K562 (cell line): ENCODE measurements at places on chromosomes 4 and X. TPM values are rescaled to one million over a fixed set of nuclear protein-coding genes. Genes with fewer than 3 reads are reported as not detected.

GRCh38 chr4:121712783-121713182 lies 16.0 kb upstream of the ANXA5 start:
- peaks cover 5% of the 10 kb centered on the region; the same call in 2 of the 3 replicates for H3K4me1 ChIP-seq
- no peak for DNase-seq
- H3K27ac ChIP-seq = no peak overlapping the region

The TRIM75 gene
- total RNA-seq = not detected in 2 replicates

DNA sequence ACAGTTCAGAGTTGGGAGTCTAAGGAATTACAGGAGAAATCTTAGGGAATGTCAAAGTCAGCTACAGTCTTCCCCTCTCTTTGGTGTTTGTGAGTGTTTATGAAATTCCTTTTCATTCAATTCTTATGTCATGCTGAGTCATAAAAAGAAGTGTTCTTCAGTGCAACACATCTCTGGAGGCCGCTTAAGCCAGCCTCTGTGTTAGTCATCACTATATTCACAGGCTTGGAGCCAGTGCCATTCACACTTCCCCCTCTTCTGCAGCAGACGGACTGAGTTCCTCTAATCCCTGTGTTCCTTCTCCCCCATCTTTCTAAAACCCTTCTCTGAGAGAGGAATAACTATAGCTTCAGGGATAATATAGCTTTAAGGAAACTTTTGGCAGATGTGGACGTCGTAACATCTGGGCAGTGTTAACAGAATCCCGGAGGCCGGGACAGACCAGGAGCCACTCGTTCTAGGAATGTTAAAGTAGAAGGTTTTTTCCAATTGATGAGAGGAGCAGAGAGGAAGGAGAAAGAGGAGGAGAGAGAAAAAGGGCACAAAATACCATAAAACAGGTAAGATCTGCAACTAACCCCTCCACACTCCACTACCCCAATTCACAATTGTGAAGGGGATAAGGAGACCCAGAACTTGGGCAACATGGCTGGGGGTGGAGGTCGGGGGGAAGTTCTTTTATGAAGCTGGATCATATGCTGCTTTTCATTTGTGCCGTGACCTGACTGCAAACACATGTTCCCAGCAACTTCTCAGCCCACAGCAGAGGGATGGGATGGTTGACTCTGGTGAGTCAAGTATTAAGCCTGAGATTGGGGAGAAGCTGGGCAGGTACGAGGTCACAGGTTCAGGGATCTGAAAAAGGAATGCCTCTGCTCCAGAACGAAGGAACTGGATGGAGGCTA lies at the start of gene SRPX2:
Gene SRPX2, plus strand, starts transcription at position 244 of the 905 bp plus-strand sequence. CDS start 2,124 bp downstream, outside the sequence.
- DNase-seq = no peak
- H3K4me3 ChIP-seq = no peak within 1 kb of the TSS
- H3K27me3 ChIP-seq = no peaks in the 10 kb centered on the region

The IGFBP7 gene
- 0.29 and 0.54 TPM in 2 replicates for total RNA-seq

The AMTN gene
- total RNA-seq = not detected in 2 replicates

The HAND2 gene
- 6.0 and 6.6 TPM in 2 replicates for total RNA-seq

The AFM gene
- 0.07 TPM in 1 of 2 replicates, not detected in the other for total RNA-seq

DNA sequence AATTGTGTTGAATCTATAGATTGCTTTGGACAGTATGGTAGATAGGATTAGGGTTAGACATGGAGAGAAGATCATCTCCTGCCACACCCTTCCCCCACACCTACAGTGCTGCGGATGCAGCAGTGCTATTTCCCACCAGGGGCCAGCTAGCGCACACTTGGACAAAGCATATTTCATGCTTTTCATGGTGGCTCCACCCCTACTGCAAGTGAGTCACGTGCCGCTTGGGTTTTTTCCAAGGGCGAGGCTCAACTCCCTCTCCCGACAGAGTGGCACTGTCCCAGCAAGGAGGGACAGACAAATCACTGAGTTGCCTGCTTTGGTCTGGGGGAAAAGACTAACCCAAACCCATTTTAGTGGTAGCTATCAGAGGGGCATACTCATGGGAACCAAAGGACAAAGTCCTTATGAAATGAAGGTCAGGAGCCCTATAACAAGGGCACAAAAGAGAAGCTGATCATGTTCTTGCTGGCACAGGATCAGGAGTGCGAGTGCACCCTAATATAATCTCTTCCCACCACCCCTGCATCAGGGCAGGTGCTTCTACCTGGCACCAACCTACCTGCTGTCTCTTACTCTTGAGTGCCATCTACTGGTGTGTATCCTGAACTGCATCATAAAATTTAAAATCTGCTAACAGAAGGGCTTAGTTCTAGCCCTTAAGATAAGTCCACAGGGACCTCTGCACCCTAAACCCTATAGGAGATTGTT lies 55.1 kb upstream of the PGAM4 start:
- H3K36me3 ChIP-seq = 0 out of 3 replicates have a peak, but pooled peaks cover 3% of the 10 kb centered on the region
- H3K27me3 ChIP-seq = no peaks in the 10 kb centered on the region
- DNase-seq = peak; percentile 32
- no peak overlapping the region for H3K27ac ChIP-seq

The RHOXF2B gene
- total RNA-seq = 1.9 and 4.7 TPM in 2 replicates

DNA sequence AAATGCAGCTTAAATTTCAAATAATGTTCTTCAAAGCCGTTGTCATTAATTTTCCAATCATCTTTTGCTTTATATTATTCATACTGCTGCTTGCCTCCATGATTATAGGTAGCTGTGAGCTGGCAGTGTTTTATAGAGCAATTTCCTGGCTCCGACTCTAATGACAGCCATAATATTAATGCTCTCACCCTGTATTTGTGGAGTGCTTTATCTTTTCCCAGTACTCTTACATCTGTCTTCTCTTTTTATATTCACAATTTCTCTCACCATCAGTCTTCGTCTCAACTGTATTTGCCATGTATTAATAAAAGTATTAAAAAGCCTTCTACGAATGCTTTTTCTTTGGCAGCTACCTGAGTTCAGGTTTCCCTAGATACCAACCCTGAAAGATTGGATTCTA lies 21.0 kb downstream of the ATXN3L start:
- H3K4me1 ChIP-seq = peaks cover 3% of the 10 kb centered on the region; the same call in 1 of the 2 replicates
- H3K4me3 ChIP-seq = no peak overlapping the region
- no peak for DNase-seq
- no peaks in the 10 kb centered on the region for H3K27me3 ChIP-seq
- H3K27ac ChIP-seq = no peak overlapping the region; the same call in 2 of the 3 replicates
- peaks cover 58% of the 10 kb centered on the region for H3K36me3 ChIP-seq

DNA sequence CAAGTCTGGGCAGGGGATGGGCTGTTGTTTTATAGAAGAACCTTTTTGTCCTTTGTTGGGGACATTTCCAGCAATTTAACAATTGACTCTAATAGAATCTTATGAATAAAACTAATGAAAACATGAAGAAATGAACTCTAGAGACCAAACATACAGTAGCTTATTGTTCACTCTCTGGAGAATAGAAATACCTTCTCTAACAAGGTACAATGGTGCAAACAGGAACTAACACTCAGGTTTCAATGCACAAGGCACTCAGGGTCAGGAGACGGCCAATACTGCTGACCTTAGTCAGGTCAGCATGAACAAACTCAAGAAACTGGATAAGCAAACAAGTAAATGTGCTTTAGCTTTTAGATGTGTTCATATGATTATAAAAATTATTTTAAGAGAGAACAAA lies 39.6 kb upstream of the FBXW7 start:
- no peaks in the 10 kb centered on the region for H3K27me3 ChIP-seq
- H3K4me3 ChIP-seq = no peak overlapping the region
- H3K36me3 ChIP-seq = no peaks in the 10 kb centered on the region
- peaks cover 8% of the 10 kb centered on the region; the same call in 2 of the 3 replicates for H3K4me1 ChIP-seq

- H3K27me3 ChIP-seq = no peaks in the 10 kb centered on the region
- H3K27ac ChIP-seq = no peak overlapping the region
- H3K4me1 ChIP-seq = no peaks in the 10 kb centered on the region
- H3K4me3 ChIP-seq = no peak overlapping the region
- DNase-seq = no peak
- H3K36me3 ChIP-seq = no peaks in the 10 kb centered on the region
Observed at GRCh38 chrX:133674726-133675470, 259.6 kb upstream of the GPC4 start.

The CT45A10 gene
- total RNA-seq = 107 and 108 TPM in 2 replicates

GRCh38 chrX:127571834-127572233 lies 480.4 kb downstream of the ACTRT1 start:
- H3K27ac ChIP-seq = no peak overlapping the region
- H3K36me3 ChIP-seq = no peaks in the 10 kb centered on the region
- H3K4me3 ChIP-seq = no peak overlapping the region
- H3K27me3 ChIP-seq = no peaks in the 10 kb centered on the region
- no peaks in the 10 kb centered on the region for H3K4me1 ChIP-seq
- no peak for DNase-seq

GRCh38 chrX:57282568-57282967 lies 3.9 kb upstream of the FAAH2 start:
- DNase-seq = no peak
- no peak overlapping the region for H3K27ac ChIP-seq
- H3K27me3 ChIP-seq = no peaks in the 10 kb centered on the region
- no peak overlapping the region for H3K4me3 ChIP-seq

The CHM gene
- total RNA-seq = 4.6 and 5.5 TPM in 2 replicates

DNA sequence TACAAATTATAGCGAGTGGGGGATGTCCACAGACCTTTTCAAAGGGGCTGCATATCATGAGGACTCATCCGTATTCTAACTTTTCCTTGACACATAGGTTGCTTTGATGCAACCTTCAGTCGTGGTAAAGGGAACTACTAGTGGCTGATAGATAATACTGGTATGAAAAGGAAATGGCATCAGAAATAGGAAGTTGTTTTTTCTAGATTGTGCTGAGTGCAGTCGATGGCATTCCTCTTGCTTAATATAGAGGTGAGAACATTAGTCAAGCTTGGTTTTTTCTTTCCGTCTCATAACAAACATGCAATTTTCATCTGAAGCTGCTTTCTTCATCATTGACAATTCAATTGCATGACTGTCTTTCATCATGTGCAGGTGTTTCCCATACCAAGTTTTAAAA lies 16.6 kb downstream of the ENPEP start:
- no peak overlapping the region for H3K27ac ChIP-seq
- H3K27me3 ChIP-seq = no peaks in the 10 kb centered on the region
- no peak for DNase-seq
- H3K4me1 ChIP-seq = no peaks in the 10 kb centered on the region
- no peak overlapping the region for H3K4me3 ChIP-seq
- H3K36me3 ChIP-seq = no peaks in the 10 kb centered on the region

The BCLAF3 gene
- total RNA-seq = 2.6 and 2.7 TPM in 2 replicates

- DNase-seq = no peak
- H3K27me3 ChIP-seq = no peaks in the 10 kb centered on the region
- H3K4me1 ChIP-seq = no peaks in the 10 kb centered on the region
- no peak overlapping the region for H3K4me3 ChIP-seq
- no peak overlapping the region for H3K27ac ChIP-seq
- no peaks in the 10 kb centered on the region for H3K36me3 ChIP-seq
Observed at GRCh38 chr4:164866817-164867490, 10.0 kb upstream of the APELA start.

DNA sequence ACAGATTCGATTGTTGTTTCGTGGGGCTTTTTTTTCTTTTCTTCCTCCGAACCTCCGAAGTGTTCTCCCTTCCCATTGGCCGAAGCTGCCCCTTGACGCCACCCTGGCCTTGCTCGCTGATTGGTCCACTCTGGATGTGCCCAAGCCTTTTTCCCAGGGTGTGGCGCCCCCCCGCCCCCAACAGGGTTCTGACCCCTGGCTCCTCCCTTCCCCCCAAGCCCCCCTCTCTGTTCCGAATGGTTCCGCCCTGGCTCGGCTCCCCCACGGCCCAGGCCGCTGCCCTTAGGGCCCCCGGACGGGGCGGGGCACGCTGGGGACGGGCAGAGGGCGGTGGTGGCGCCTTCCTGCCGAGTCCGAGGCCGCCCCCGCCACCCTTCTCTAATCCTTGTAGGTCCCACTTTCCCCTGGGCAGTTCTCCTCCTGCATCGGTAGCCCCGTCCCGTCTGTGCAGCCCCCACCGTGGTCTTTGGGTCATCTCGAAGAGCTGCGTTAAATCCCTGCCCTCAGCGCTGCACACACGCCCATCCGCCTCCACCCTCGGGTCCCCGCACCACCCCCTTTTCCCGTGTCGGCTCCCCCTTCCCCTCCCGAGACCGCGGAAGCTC lies 25.5 kb downstream of the UTP14A start:
- peak overlapping the region; percentile 82 for H3K27ac ChIP-seq
- peak; percentile 92 for DNase-seq
- H3K36me3 ChIP-seq = peaks cover 34% of the 10 kb centered on the region
- no peaks in the 10 kb centered on the region for H3K27me3 ChIP-seq
- H3K4me3 ChIP-seq = peak overlapping the region; percentile 65
- peaks cover 4% of the 10 kb centered on the region; the same call in 1 of the 3 replicates for H3K4me1 ChIP-seq

The REELD1 gene
- total RNA-seq = not detected in 2 replicates

DNA sequence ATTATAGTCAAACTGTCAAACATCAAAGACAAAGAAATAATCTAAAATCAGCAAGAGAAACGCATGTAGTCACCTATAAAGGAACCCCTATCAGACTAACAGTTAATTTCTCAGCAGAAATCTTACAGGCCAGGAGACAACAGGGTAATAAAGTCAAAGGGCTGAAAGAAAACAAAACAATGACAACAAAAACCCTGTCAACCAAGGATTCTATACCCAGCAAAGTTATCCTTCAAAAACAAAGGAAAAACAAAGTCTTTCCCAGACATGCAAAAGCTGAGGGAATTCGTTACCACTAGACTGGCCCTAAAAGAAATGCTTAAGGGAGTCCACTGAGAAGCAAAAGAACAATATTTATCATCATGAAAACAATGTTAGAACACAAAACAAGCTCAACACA lies 22.1 kb downstream of the TMEM154 start:
- H3K27ac ChIP-seq = no peak overlapping the region
- DNase-seq = no peak
- no peaks in the 10 kb centered on the region; the same call in 2 of the 3 replicates for H3K27me3 ChIP-seq

DNA sequence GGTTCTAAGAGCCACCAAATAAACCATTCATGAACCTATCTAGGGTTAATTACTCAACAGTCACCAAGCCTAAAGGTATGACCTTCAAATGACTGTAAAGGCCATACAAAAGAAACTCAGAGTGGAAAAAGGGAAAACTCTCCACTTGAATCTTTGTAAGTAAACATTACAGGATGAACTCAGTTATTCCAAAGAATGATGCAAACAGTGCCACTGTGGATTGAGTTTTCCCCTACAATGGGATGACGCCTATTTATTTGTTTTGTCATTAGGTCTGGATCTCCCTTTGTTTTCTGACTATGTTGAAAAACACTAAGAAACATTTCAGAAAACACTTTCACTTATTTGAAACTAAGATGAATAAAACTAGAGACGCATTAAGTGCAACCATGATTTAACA lies 12.7 kb downstream of the NUDT6 start:
- peaks cover 13% of the 10 kb centered on the region; the same call in 2 of the 3 replicates for H3K36me3 ChIP-seq
- H3K4me3 ChIP-seq = no peak overlapping the region
- DNase-seq = no peak
- no peaks in the 10 kb centered on the region for H3K27me3 ChIP-seq

DNA sequence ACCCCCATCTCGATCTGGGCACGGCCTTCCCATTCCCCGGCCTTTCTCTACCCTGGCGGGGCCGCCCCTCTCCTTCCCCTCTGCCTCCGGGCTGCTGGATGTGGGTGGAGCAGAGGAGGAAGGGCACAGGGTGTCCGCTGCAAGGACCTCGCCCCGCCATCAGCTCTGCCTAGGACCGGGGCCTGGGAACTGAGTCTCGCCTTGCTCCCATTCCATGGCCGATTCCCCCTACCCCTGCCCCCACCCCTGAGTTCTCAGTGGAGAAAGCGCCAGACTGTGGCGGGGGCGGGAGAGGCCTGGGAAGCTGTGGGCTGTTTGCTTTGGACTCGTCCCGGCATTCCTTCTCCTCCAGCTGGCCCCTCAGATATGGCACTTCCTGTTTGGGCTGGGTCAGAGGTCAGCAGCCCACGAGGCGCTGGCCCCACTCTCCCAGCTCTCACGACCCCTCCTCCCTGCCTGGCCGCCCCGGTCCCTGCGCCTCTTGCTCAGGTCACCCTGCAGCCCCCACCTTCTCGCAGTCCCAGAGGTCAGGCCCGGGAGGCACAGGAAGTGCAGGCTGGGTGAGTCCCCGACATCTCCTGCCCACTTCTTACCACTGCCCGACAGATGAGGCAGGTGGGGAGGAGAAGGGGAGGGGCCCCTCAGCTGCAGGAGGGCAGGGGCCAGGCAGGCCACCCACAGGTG lies 6.4 kb upstream of the BGN start:
- H3K27me3 ChIP-seq = no peaks in the 10 kb centered on the region; the same call in 2 of the 3 replicates
- H3K4me3 ChIP-seq = no peak overlapping the region
- H3K36me3 ChIP-seq = no peaks in the 10 kb centered on the region
- no peak overlapping the region for H3K27ac ChIP-seq
- DNase-seq = peak; percentile 18
